ENCODE measurements at places on chromosomes 6 and 20.

- no peak for DNase-seq
Measured at GRCh38 chr20:63236116-63236837, 572 bp downstream of the BIRC7 start.

- DNase-seq = no peak
Measured at GRCh38 chr6:154996841-154997311, 1.8 kb downstream of the TIAM2 start.

DNA sequence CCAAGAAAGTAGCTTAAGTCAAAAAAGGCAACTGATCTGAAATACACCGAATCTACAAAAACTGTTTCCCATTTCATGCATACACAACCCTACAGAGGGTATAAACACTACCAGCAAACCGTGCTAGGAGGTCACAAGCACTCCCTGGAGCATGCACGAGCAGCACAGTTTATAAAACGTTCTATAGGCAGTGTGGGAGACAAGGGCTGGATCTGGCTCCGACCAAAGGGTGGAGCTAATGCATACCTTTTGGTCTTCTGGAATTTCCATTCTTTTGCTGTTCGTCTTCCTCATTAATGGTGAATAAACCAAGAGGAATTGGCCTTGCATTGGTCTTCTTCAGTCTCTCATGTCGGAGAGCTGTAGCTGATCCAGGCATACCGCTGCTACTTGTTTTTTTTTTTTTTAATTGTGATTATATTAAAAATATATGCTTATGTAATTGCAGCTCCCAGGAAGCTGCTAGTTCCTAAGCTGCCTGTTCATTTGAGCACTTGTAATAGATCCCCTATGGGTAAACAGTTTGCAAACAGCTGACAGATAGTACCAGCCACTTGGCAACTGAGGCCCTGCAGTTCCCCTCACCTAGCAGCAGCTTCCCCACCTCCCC lies 24.5 kb downstream of the MAP7 start:
- no peak for DNase-seq

DNA sequence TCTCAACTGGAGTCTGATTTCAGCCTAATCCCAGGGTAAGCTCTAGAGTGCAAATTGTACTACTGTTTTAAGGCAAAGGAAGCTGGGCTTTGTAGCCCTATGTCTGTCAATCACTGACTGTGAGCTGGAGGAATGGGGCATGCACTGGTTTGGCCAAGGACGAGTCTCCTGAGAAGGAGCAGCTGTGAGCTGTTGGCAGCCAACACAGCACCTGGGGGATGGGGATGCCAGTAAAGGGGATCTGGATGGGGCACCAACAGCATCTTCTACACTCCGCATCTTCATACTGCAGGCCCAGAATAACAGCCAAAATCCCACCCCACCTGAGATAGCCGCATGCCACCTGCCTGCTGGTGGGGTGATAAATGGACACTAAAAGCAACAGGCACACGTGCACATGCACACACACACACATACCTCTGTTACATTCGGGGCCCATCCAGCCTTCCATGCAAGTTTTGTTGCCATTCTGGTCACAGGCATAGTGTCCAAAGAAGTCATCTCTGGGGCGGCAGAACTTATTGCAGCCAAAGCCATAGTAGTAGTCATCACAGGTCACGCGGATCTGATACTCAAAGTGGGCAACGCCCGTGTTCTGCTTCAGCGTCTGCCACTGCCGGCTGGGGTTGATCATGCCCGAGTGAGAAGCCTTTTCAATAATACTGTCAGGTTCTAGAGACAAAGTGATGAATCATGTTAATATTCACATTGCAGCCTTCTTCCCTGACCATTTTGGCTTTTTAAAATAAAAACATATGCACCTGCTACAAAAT lies 15.6 kb downstream of the JAG1 start:
- no peak for DNase-seq

DNA sequence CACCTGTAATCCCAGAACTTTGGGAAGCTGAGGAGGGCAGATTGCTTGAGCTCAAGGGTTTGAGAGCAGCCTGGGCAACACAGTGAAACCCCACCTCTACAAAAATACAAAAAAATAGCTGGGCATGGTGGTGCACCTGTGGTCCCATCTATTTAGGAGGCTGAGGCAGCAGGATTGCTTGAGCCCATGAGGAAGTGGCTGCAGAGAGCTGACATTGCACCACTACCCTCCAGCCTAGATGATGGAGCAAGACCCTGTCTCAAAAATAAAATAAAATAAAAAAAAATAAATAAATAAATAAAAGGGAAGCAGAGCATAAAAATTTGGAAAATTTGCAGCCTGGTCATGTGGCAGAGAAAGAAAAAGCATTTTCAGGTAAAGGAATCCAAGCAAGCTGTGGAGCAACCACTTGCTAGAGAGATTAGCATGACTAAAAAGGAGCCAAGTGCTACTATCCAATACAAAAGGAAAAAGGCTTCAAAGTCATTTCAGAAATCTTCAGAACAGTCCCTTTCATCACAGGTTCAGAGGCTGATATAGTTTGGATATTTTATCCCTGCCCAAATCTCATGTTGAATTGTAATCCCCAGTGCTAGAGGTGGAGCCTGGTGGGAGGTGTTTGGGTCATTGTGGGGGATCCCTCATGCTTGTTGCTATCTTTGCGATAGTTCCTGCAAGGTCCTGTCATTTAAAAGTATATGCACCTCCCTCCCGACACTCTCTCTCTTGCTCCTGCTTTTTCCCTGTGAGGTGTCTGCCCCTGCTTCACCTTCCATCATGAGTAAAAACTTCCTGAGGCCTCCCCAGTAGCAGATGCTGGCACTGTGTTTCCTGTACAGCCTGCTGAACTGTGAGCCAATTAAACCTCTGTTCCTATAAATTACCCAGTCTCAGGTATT lies 11.2 kb upstream of the TTK start:
- DNase-seq = no peak

DNA sequence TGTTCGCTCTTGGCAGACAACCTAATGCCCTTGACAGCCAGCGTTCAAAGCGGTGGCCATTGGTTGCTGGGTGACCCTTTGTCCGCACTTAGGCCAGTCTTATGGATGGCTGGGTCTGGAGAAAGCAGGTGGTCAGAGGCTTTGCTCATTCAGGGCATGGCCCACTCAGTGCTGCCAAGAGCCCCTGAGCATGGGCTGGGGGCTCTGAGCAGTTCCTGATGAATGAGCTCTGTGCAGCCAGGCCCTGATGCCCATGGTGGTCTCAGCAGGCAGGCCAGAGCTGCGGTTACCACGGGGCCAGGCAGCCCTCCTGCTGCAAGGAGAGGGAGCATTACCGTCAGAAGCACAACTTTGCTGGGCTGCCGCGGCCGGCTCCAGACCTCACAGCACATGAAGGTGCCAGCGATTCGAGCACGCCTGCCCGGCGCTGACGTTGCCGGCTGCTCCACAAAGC lies 36.3 kb downstream of the CDH4 start:
- DNase-seq = no peak

GRCh38 chr6:151196555-151196954 lies 43.2 kb upstream of the AKAP12 start:
- no peak for DNase-seq

- DNase-seq = no peak
Measured at GRCh38 chr6:16059496-16059895, 69.4 kb upstream of the MYLIP start.

DNA sequence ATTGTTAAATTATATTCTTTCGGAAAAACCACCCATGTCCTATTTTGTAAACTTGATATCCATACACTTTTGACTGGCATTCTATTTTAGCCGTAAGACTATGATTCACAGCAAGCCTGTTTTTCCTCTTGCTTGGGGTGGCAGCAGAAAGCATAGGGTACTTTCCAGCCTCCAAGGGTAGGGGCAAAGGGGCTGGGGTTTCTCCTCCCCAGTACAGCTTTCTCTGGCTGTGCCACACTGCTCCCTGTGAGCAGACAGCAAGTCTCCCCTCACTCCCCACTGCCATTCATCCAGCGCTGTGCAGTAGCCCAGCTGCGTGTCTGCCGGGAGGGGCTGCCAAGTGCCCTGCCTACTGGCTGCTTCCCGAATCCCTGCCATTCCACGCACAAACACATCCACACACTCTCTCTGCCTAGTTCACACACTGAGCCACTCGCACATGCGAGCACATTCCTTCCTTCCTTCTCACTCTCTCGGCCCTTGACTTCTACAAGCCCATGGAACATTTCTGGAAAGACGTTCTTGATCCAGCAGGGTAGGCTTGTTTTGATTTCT lies 2.1 kb upstream of the ESR1 start:
- no peak for DNase-seq

DNA sequence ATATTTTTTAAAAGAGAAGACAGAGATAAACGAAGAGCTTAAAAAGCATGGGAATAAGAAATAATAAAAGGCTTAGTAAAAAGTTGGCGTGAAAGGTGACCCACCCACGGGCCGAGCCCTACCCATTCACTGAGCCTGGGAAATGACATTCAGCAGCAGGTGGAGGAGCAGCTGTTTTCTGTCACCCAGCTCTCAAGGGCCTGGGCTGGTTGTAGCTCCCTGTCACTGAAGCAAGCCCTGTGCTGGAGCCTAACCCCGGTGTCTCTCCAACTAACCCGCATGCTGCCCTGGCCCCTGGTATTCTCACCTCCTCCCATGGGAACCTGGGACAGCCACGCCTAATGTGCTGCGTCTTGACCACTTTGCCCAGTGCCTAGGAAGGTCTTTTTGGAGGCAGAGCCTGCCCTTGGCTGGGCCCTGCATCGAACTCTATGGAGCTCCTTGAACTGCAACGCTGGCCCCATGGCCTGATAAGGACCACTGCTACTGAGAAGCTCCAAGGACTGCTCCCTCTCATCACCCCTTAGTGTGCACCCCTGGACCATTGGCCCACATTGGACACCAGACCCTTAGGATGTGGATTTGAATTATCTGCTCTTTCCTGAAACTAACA lies 68.8 kb upstream of the IYD start:
- DNase-seq = no peak
